ENCODE measurements at places on chromosomes 12 and 14.
A peak's percentile ranks its signal among the peaks of the same experiment; 100 is the strongest.

DNA sequence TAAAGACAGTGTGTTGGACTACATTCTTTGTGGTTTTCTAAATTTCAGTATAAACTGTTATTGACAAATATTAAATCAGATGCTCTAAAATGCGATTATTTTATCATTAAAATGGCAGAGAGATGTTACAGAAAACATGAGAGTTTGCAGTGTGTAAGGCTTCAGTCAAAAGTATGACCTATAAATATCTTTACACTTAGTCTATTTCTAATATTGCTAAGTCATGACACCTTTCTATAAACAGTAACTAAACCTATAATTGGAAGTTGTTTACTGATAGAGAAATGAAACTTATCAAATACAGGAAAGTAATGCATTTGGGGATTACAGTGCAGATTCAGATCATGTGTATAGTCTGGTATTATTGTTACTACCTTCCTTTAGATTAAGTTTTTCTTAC lies 68.9 kb upstream of the YARS2 start:
- no peak for ATAC-seq

DNA sequence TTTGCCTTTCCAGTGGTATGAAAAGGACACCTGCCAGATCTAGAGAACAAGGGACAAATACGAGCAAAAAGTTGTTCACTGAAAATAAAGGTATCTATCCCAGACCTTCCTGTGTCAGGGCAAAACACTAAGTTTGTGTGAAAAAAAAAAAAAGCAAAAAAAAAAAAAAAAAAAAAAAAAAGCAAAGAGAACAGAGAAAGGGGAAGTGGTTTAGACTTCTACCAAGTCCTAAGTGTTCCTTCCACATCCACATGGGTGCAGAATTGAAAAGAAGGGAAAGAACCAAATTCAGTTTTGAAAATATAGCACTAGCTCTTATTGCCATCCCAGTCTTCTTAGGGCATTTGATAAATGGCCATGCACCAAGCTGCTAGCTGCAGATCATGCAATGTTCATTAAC lies 41.7 kb downstream of the ZCRB1 start:
- ATAC-seq, result no peak

DNA sequence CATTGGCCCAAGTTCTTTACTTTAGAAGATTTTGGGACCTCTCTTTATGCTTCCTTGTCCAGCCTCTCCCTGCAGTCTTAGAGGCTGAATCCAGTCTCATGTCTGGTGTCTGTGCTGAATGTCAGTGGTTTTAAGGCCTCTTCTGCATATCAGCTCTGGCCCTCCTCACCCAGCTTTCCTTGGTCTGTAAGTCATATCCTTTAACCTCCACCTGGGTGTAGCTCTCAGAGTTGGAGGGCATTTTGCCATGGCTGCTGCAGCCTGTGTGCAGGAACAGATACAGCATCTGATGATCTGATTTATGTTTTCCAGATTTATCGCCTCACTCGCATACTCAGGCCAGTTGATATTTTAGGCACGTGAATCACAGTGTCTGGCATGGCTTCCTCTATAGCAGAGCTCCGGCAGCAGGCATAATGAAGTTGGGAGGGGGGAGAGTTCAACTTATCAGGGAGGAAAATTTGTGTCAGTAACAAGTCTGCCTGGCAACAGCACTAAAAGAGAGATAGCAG lies 335.0 kb downstream of the PCNX1 start:
- no peak for ATAC-seq

DNA sequence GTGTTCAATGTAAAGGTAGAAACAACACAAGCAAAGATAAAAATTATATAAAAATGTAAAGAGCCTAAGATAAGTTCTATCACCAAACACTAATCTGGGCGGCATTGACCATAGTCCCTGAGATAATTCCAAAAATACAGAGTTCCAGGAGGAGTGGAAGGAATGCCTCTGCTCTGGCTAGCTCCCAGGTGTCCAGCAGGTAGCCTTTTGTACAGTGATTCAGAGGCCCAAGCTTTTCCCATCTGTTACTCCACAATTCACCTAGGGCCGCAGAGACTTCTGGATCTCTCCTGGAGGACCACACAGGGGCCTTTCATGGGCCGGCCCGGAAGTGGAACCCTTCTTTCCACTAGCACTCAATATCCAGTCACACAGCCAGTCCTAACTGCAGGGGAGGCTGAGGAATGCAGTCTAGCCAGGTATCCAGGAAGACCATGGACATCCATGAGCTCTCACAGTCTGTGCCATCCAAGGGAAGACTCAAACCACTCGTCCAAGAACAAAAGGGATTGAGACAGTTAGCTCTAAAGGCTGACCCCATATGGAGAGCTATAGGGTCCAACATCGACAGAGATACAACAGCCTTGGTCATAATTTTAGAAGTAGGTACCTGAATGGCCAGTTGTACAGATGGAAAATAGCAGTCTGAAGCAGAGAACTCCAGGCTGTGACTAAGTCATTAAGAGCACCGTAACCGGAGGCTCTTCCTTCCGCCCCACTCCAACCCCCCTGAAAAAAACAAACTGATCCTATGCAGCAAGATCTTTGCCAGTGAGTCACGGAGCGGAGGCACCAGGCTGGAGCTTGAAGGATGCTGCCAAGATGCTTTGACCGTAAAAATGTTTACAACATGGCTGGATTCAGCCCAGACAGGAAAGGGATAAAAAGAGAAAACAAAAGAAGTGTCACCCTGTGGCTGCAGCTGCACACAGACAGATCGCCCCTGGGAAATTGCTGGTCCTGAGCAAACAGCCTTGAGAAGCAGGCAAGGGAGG lies 204.8 kb downstream of the NUAK1 start:
- peak; percentile 82 for ATAC-seq

GRCh38 chr14:50772412-50772811 lies 58.5 kb downstream of the NIN start:
- no peak for ATAC-seq

DNA sequence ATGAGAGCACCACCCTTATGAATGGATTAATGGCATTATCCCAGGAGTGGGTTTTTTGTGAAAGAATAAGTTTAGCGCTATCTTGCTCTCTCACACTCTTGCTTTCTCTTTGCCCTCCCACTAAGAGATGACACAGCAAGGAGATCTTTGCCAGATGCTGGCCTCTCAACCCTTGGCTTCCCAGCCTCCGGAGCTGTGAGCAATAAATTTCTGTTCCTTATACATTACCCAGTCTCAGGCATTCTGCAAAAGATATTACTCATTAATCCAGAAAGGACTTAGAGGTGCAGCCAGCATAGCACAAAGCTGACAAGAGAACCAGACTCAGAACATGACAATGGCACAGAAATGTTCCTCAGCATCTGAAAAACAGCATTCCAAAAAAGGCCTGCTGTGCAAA lies 190.6 kb downstream of the ITPR2 start:
- ATAC-seq, result no peak

- no peak for ATAC-seq
Measured at GRCh38 chr12:115008929-115009328, 325.0 kb upstream of the TBX3 start.

DNA sequence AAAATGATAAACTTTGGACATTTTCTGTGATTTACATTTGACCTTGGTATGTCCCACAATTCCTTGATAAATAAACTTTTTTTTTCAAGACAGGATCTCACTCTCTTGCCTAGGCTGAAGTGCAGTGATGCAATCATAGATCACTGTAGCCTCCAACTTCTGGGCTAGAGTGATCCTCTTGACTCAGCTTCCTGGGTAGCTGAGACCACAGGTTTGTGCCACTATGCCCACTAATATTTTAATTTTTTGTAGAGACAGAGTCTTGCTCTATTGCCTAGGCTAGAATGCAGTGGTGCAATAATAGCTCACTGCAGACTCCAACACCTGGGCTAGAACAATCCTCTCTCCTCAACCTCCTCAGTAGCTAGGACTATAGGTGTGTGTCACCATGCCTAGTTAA lies 79.1 kb upstream of the PTGDR start:
- no peak for ATAC-seq

GRCh38 chr12:54439096-54439495 lies 20.0 kb upstream of the ITGA5 start:
- peak; percentile 16 for ATAC-seq

All from gastroesophageal sphincter (tissue), 4 donors.